ENCODE measurements at places on chromosomes 3 and 15.

DNA sequence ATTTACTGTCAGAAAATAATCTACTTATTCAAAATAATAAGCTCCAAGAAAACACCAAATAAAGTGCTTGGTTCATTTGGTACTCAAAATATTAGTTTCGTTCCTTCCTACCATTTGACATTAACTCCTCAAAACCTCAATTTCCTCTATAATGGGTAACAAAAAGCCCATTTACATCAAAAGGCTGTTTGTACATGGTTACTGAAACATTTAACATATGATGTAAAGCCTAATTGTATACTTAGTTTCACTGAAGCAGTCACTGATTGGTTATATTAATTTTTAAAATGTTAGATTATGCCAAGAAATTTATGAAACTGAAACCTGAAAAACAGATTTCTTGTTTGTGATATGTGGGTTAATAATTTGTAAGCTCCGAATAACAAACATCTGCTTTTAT is 14.7 kb downstream of the XRN1 start:
- no peak for DNase-seq

- no peak for DNase-seq
Measured at GRCh38 chr3:115401851-115402501, 221.3 kb upstream of the GAP43 start.

- DNase-seq: no peak
Measured at GRCh38 chr15:66139591-66140207, 113.9 kb downstream of the MEGF11 start.

GRCh38 chr3:136835813-136836510 is 17.0 kb downstream of the SLC35G2 start:
- DNase-seq: no peak

DNA sequence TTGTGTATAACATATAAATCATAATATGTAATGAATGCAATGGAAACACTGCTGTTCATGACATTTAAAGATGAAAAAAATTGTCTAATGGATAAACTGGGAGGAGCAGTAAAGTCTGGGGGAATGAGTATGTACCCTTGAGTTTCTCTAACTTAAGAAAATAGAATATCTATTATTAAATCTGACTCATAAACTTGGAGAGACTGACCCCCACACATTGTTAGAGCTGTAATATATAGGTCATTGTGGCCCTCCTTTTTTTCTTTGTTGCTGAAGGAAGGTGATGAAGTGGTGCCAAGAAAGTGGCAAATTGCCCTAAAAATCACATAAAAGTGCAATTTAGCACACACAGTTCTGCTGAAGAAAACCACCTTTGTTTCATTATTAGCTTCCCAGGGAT is 389.8 kb upstream of the RARB start:
- no peak for DNase-seq

GRCh38 chr3:128858167-128858566 is 21.3 kb upstream of the ACAD9 start:
- no peak for DNase-seq

GRCh38 chr15:37789397-37789786 is 145.0 kb upstream of the TMCO5A start:
- DNase-seq: no peak

DNA sequence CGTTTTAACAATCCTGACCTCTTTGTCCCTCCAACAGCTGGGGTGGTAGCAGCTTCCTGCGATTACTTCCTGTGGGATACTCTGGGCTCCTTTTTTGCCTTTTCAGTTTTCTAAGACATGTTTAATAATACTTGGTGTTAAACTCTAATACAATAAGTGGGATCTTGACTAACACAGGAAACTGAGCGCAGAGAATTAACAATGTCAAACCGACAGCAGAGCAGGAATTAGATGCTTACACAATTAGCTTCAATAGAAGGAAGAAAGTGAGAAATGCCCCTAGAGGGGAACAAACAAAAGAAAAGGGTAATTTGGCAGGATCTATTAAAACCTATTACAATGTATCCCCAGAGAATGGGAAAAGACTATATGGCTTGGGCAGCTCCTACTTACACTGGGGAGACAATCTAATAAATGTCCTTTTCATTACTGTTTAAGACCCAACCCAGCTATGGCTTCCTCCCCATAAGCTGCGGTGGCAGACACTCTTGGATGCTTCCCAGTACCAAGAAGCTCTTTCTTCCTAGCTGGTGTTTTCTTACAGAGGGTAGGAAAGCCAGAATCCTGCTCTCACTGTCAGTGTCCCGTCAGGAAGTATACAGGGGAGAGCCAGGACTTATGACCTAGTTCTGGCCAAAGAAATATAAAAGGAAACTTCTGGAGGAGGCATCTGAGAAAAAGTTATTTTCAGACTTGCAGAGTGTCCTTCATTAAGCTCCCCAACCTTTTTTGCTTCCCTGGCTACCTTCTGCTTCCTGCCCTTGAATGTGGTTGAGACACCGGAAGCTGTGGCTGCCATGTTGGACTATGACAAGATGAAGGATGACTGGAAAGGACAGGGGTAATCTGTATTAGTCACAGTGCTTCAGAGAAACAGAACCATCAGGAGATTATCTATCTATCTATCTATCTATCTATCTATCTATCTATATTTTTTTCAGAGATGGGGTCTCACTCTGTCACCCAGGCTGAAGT is 194.1 kb upstream of the KBTBD8 start:
- DNase-seq: no peak

DNA sequence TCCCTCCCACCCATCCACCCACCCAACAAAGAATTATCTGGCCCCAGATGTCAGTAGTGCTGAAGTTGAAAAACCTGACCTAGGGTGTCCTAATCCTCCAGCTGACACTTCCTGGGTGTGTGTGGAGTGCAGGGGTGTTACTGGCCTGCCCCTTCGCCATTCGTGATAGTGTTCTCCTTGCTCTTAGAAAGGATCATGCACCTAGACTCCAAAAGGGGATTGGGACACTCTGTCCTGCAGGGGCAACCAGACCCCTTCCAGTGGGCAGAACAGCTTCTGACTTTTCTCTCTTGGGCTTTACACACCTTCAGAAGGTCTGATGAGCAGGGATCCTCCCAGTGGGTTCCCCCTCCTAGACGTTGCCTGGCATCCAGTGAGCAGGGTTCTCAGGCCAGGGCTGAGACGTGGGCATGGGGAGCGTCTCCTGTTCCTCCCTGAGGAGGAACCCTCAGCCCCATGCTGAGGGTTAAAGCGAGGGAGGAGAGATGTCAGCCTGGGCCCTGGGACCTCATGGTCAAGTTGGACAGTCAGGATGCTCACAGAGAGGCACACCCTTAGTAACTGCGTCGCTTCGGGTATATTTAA is 75.0 kb downstream of the AAGAB start:
- DNase-seq: no peak

- DNase-seq: no peak
Measured at GRCh38 chr3:195045481-195046210, 225.3 kb downstream of the XXYLT1 start.

- DNase-seq: no peak
Measured at GRCh38 chr15:81843226-81843625, 202.6 kb downstream of the MEX3B start.

- no peak for DNase-seq
Measured at GRCh38 chr3:183427196-183427875, 1.1 kb downstream of the MCF2L2 start.

GRCh38 chr15:39438260-39438659 is 142.6 kb upstream of the THBS1 start:
- DNase-seq: no peak

DNA sequence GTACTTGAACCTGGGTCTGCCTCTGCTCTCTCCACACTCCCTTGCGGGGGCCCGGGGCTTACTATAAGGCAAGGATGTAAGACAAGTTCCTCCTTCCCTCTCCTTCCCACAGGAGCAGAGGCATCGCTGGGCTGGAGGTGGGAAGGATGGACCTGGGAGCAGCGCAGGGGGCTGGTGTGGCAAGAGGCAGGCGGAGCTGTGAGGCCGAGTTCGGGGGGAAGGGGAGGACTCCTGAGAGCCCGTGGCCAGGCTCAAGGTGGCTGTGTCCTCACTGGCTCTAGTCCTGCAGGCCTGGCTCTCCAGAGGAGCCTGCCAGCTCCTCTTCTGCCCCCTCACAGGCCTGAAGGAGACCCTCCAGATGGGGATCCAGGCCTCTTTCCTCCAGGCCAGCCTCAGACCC is 1.0 kb upstream of the NR2E3 start:
- DNase-seq: no peak

DNA sequence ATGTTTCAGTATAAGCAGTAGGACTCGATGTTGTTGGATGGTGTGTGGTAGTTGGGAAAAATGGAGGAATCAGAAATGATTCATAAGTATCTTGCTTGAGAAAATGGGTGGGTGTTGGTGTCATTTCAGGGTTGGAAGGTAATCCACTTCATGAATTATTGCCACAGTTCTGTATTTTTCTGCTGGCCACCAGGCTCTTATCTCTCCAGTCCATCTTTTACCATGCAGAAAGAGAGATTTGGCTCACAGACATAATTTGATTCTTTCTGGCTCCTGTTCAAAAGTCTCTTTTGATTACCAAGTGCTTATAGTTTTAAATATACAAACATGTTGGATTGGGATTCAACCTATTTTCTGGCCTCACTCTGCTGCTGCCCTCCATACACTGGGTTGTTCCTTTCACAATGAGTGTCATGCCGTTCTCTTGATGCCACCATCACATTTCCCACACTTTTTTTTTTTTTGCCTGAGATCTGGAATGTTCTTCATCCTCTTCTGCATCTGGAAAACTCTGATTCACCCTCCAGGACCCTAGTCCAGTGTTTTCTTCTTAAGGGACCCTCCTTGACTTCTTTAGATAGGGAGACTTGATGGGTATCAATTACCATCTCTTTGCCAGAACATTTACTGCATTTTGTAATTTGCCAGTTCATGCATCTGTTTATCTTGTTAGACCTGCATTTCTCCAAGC is 69.4 kb upstream of the GAP43 start:
- no peak for DNase-seq

GRCh38 chr3:53824795-53825194 is 21.4 kb downstream of the CHDH start:
- peak; percentile 29 for DNase-seq

- no peak for DNase-seq
Measured at GRCh38 chr15:62454567-62455172, 289.6 kb upstream of the C2CD4B start.

DNA sequence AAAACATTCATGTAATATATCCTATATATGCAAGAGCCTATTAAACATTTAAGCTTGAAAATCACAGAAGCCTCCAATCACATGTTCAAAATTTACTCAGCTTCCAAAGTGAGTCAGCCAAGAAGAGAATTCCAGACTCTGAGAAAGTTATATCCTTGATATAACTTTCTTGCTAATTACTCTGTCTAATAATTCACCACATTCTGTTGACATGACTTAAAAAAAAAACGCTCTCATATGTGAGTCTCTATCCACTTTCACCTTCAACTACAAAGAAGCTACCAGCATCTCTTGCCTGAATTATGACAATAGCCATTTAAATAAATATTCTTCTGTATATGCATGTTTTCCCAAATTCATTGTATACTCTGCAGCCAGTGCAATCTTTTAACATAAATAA is 1116.3 kb upstream of the CADM2 start:
- no peak for DNase-seq

- DNase-seq: no peak
Measured at GRCh38 chr3:192514081-192514753, 213.1 kb downstream of the FGF12 start.

GRCh38 chr3:55191911-55192775 is 264.3 kb upstream of the LRTM1 start:
- no peak for DNase-seq

DNA sequence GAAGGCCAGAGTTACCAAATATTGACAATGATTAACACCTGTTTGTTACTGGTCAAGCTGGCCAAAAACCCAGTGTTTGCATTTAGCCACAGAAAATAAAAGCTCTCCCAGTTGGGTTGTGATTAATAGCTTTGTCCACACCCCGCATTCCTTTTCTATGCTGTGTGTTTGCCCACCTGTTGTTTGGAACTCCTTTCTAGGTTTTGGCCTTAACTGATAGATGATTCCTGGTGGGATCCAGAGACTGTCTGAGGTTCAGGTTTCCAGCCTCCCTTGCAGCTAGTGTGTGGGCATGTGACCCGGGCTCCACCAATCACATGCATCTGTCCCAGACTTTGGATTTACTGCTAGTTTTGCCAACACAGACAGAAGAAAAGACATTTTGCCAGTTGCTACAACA is 83.8 kb downstream of the PTPRG start:
- no peak for DNase-seq

GRCh38 chr3:126571078-126571477 is 12.3 kb upstream of the C3orf22 start:
- DNase-seq: no peak

DNA sequence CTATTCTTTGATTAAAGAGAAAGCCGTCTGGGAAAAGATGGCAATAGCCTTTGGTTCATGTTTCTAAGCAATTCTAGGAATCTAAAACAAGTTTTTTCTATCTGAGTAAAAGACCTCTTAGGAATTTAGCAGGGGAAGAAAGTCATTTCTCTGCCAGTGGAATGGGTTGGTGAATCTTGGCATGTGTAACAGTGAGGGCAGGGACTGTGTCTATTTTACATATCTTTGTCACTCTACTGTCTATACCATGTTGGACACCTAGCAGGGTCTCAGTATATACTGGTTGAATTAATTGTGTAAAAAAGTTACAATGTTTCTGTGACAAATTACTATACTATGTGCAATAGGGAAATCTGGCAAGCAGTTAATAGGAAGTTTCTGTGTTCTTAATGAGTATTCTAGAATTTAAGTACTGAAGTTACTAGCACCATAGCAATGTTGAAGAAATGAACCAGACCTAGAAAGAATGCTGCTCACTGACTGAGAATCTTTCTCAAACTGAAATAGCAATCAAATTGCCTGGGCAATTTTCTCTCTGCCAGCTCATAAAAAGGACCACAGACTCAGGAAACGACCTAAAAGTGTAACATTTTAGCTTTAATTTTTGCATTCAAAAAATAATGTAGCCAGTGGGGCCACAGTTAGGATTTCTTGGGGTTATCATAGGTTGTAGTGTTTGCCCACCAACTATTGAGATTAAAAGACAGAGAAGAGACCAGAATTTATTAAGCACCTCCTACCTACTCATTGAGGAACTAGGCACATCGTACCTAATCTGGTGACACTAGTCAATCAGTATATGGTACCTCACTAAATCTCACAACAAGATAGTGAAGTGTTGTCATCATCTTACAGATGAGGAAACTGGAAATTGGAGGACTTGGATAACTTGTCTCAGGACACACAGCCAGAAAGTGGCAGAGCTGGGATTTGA is 56.2 kb upstream of the LEKR1 start:
- no peak for DNase-seq

GRCh38 chr3:120764206-120764605 is 21.7 kb downstream of the GTF2E1 start:
- no peak for DNase-seq

DNA sequence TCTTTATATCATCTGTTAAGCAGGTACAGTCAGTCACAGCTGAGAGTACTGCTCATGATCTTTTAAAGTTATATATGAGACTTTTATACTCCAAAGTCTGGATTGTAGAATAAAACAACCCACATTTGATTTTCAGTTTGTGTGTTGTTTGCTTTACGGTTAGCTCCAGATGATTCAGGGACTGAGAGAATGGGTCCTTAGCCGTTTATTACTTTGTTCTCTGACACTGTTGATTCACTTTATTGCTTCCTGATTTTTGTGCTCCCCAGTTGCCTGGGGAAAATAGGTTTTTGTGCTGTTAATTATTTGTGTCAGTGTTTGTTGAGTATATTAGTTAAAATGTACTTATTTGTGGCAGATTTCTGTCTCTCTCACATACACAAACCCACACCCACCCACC is 8.6 kb upstream of the EBLN2 start:
- DNase-seq: no peak
